NCI-H2029 treated with DMSO at 0.1 percent for 48 hours (cell line): ENCODE measurements at places on chromosomes 12 and 14.

GRCh38 chr12:89393551-89394121 lies 41.3 kb upstream of the DUSP6 start:
- DNase-seq, result no peak

- DNase-seq, result no peak
Measured at GRCh38 chr14:97283426-97283825, 486.2 kb downstream of the VRK1 start.

DNA sequence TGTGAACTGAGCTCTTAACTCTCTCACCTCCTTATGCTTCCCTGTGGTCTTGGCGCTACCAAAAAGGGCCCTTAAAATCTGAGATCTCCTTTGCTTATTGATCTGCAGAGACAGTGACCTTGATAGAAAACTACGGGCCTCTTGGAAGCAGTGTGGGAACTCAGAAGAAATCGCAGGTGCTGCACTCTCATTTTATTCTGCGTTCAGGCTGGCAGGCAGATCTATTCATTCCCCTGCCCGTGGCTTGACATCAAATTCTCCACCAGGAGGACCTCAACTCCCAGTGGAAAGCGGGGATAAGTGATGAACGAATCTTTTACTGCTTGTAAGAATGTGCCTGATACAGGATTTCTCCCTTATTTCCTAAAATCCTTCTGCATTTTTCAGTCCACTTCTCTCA lies 143.2 kb upstream of the SEL1L start:
- DNase-seq, result no peak

DNA sequence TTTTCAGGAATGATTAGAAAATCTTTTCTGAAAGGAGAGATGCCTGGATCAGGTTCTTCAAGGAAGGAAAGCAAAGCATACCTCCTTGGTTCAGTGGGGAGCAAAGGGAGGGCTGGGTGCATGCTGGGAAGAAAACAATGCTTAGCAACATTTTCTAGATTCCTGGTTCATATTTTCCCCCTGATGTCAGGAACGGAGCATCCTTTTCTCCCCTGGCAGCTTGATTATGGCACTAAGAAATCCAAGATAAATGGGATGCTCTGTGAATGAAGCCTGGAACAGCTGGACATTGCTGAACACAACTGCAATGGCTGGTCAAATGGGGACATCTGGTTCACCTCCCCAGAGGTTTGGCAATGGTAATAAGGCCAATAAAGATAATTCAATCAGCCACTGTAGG lies 50.9 kb downstream of the KCNA5 start:
- DNase-seq, result no peak

DNA sequence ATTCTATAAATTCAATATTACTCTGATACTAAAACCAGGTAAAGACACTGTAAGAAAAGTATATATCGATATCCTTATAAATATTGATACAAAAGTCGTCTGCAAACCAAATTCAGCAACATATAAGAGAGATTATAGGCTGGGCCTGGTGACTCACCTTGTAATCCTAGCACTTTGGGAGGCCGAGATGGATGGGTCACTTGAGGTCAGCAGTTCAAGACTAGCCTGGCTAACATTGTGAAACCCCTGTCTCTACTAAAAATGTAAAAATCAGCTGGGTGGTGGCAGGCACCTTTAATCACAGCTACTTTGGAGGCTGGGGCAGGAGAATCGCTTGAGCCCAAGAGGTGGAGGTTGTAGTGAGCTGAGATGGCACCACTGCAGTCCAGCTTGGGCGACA lies 13.5 kb upstream of the TUBA1C start:
- DNase-seq, result no peak

- peak; percentile 49 for DNase-seq
Measured at GRCh38 chr12:49644620-49644994, 21.2 kb downstream of the PRPF40B start.

DNA sequence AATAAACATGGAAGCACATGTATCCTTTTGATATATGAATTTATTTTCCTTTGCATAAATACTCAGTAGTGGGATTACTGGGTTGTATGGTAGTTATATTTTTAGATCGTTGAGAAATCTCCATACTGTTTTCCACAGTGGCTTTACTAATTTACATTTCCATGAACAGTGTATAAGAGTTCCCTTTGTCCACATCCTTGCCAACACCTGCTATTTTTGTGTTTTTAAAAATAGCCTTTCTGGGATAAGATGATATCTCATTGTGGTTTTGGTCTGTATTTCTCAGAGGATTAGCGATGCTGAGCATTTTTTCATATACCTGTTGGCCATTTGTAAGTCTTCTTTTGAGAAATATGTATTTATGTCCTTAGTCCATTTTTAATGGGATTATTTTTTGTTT lies 329.2 kb upstream of the KITLG start:
- DNase-seq, result no peak

DNA sequence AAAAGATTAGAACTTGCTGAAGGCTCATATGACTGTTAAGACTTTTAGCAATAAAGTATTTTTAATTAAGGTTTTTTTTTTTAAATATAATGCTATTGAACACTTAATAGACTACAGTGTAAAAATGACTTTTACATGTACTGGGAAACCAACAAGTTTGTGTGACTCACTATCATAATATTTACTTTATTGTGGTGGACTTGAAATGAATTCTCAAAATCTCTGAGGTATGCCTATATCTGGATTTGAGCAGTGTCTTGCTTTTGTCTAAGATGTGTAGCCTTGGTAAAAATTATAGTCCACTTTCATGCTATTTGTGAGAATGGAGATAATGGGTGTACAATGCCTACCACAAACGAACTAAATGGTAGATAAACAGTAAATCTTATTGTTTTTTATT lies 33.9 kb upstream of the NAV3 start:
- no peak for DNase-seq

DNA sequence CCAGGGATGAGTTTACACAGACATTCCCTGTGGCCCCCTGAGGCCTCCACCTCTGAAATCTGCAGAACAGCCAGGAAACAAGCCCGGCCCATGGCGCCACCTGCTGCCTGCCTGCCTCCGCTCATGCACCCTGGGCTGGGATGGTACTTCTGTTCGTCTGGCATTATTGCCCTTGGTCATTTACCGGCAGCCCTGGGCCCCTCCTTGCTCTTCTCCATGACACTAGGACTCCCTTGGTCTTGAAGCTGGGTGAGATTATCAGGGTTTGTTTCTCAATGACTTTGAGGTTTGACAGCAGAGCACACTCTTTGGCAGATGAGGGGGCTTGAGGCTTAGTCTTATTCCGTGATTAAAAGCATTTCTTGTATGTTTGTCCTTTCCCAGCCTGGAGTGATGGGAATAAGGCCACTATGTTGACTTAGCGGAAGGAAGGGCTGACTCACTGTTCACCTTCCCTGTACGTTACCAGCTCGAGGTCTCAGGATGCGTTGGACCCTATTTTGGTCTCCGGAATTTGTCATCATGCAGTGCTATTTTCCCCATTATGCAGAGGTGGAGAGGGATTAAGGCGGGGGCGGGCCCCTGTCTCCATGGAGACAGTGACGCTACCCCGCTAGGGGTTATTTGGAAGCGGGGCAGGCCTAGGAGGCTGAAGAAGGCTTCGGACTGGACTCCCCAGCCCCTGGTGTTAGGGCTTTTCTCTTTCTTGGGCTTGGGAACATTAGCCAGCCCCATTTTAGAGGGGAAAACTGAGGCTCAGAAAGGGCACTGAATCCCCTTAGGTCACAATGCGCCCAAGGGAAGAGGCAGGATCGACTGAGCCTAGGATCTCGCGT lies 706 bp upstream of the PEX5 start:
- peak; percentile 41 for DNase-seq

DNA sequence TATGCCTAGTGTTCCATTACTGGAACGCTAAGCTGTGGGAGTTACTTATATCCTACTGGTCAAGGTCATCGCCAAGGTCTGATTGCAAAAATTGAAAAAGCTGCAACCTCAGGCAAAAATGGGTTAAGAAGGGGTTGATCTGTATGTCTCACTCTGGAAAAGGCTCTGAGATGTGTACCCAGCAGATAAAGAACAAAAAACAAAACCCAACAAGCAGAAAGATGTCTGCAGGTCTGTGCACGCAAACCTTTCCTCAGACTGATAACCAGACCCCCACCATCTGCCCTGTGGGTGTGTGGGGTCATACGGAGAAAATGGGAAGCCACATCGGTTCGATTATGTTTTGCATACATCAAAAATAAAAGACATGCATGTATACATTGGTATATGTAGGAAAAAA lies 56.4 kb downstream of the TESC start:
- DNase-seq, result no peak

DNA sequence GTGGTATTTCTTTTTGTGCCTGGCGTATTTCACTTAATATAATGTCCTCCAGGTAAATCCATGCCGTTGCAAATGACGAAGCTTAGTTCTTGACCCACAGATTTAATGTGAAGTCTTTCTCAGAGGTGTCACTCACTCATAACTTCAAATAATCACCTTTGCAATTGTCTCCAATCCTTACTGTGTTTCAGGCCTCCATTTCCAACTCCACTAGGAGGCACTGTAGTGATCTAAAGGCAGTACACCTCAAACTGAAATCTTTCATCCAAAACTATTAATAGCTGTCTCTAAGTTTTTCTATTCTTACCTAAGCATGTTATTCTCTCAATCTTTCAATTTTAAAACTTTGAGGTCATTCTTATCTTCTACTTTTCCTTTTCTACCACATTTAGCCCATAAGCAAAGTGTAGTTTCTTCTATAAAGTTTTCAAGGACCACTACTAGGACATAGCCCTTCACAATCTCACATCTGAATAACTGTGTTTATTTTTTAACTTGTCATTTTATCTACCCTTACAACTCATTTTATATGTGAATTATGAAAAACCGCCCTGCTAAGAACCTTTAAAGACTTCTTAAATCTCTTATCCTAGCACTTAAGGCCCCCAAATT lies 25.5 kb upstream of the FBXO34 start:
- DNase-seq, result no peak

GRCh38 chr14:103330536-103330935 lies 3.5 kb upstream of the EIF5 start:
- no peak for DNase-seq

- DNase-seq, result no peak
Measured at GRCh38 chr12:65188179-65188701, 18.9 kb downstream of the LEMD3 start.

GRCh38 chr12:18863769-18864500 lies 126.0 kb downstream of the CAPZA3 start:
- DNase-seq, result no peak

DNA sequence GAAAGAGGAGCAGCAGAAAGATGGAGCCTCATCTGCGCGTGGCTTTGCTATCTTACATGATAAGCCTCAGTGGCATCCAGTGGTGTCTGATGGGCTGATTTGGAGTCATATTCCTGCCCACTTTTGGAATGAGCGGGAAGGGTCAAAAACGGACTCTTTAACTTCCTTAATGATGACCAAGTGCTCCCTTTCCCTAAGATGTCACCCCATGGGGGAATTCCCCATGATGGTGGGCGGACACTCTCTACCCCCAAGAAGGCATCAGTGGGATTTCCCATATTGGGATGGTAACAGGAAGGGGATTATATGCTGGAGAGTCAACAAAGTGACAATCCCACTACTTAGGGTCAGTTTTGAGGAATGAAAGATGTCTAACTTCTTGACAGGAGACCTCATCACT lies 110.9 kb downstream of the GPATCH2L start:
- no peak for DNase-seq

GRCh38 chr12:133156125-133156690 lies 25.1 kb upstream of the ZNF268 start:
- DNase-seq, result no peak

- DNase-seq, result peak; percentile 31
Measured at GRCh38 chr12:103632554-103633216, 45.6 kb downstream of the STAB2 start.

GRCh38 chr12:11654338-11654737 lies 4.9 kb downstream of the ETV6 start:
- DNase-seq, result no peak

GRCh38 chr12:128794661-128795529 lies 28.9 kb downstream of the SLC15A4 start:
- no peak for DNase-seq

GRCh38 chr14:94180655-94181271 lies 6.6 kb downstream of the PPP4R4 start:
- no peak for DNase-seq

DNA sequence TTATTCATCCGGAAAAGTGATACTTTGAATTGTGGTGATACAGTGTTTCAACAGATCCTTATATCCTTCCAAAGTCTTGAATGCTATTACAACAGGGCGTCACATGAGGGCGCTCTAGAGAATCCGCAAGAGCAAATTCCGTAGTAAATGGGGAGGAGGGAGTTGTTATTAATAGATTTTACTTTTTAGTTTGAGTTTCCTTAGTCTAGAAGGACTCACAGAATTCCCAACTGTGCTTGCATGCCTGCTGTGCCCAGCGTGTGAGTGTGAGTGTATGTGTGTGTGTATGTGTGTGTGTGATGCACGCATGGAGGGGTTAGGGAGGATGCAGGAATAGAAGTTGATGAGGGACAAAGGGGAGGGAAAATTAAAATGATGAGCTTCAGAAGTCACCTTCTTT lies 375.3 kb downstream of the C12orf75 start:
- peak; percentile 42 for DNase-seq

GRCh38 chr14:73771848-73772638 lies 57.9 kb upstream of the PNMA1 start:
- no peak for DNase-seq

GRCh38 chr12:106747973-106748436 lies 26.5 kb upstream of the RIC8B start:
- no peak for DNase-seq

DNA sequence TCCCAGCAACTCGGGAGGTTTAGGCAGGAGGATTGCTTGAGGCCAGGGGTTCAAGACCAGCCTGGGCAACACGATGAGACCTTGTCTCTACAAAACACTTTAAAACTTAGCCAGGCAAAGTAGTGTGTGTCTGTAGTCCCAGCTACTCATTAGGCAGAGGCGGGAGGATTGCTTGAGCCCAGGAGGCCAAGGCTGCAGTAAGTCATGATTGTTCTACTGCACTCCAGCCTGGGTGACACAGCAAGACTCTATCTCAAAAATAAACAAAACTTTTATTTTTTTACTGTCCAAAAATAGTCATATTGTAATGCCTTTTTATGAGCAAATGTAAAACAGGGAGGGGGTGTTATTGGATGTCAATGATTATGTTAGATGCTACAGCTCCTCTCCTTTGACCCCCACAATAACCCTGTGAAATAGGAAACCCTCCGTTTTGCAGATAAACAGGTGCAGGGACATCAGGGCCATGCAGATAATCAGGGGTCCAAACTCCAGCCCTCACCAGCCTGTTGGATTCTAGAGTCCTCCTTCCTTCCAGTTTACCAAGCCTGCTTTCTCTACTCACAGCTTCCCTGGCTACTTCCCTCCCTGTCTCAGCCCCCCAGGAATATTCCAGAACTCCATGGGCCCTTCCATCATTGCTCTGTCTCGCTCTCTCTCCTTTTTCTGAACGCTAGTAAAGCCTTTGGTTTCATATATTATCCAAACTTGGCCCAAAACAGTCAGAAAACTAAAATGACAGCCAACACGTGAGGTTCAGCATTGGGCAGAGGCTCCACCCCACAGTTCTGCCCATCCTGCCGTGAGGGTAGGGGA lies 5.9 kb upstream of the FBLN5 start:
- DNase-seq, result no peak
